ENCODE measurements at places on chromosomes 1 and 21.

GRCh38 chr1:116163533-116163932 lies 52.3 kb downstream of the MAB21L3 start:
- DNase-seq: no peak

DNA sequence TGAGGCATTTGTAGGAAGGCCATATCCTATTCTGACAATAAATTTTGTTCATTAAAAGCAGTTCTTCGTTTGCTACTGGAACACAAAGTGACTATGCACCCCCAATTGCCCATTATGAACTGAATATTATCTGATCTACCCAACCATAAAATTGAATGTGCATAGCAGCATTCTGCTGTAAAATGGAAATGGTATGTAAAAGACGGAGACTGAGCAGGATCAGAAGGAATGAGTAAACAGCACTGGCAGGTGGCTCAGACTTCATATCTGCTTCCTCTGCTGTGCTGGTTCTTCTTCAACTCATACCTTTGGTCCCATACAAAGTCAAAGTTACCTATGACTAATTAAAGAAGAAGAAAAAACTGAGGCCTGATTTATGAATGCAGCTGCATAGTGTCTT lies 339.5 kb downstream of the PLA2G4A start:
- no peak for DNase-seq

GRCh38 chr1:190738317-190738716 lies 260.7 kb upstream of the BRINP3 start:
- DNase-seq: no peak

- no peak for DNase-seq
Observed at GRCh38 chr1:44681905-44682882, 7.7 kb downstream of the ARMH1 start.

DNA sequence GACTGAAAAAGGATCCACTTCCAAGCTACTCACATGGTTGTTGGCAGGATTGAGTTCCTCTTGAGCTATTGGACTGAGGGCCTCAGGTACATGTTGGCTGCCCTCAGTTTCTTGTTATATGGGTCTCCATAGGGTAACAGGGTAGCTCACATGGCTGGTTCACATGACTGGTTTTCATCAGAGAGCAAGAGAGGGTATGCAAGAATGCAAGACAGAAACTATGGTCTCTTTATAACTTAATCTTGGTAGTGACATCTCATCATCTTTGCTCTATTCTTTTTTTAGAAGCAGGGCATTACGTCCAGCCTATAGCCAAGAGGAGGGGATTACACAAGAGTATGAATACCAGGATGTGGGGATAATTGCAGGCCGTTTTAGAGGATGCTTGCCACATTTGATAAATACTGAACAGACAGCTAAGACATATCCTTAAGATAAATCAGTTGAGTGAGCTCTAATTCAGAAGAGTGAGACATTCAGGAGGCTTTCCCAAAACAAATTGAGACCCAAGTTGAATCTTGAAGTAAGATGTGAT lies 100.2 kb downstream of the HMCN1 start:
- DNase-seq: no peak

GRCh38 chr1:180614730-180615129 lies 17.1 kb upstream of the XPR1 start:
- no peak for DNase-seq

DNA sequence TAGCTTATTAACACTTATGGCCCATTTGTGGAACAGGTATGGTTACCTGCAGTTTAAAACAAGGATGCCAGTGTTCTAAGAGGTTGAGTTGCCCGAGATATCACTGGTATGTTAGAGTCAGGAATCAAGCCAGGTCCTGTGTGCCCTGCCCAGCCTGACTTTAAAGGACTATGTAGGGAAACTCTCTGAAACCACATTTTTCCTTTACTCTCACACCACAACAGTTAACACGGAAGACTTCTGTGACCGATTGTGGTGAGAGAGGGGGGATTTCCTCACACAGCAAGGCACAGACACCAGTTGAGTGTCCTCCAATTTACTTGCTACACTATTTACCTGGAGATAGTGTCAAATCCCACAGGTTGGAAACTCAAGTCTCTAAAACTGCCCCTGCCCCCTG lies 47.8 kb downstream of the UCK2 start:
- no peak for DNase-seq

- no peak for DNase-seq
Observed at GRCh38 chr1:198809247-198809646, 170.4 kb downstream of the PTPRC start.

GRCh38 chr1:165828669-165829329 lies 1.4 kb downstream of the UCK2 start:
- no peak for DNase-seq

GRCh38 chr1:194705123-194705854 lies 1518.9 kb upstream of the B3GALT2 start:
- no peak for DNase-seq

- DNase-seq: no peak
Observed at GRCh38 chr1:72280131-72280530, 2.2 kb downstream of the NEGR1 start.

DNA sequence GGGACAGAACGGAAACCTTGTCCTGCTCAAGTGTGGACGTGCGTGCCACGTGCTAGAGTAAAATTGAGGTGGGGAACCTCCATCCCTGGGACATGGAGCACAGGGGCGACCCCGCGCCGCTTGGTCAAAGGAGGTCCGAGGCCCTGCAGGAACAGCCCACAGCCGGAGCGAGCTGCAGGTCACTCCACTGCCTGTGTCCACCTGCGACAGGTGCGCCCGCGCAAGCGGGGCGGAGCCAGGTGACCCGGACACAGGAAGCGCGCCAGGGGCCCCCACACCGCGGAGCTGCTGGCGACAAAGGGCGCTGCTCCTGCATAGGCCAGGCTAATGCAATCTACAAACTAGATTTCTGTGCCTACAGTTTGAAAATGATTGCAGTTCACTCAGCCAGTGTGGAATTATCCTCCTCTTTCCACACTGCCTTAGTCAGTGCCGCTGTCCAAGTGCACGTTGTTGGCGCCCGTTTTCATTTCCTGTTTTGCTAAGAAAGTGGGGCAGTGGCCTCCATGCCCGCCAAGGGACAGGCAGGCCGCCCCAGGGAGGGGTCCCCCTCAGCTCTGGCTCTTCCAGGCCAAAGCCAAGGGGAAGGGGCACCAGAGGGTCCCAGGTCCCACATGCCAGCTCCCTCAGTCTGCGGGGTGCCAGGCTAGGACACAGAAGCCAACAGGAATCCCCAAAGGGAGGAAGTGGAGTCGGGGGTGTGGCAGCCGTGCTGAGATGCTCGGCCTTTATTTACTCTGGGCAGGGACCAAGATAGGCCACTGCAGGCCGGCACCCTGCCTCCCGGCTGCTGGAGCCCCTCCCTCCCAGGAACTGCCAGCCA lies 4.3 kb upstream of the NADK start:
- no peak for DNase-seq

DNA sequence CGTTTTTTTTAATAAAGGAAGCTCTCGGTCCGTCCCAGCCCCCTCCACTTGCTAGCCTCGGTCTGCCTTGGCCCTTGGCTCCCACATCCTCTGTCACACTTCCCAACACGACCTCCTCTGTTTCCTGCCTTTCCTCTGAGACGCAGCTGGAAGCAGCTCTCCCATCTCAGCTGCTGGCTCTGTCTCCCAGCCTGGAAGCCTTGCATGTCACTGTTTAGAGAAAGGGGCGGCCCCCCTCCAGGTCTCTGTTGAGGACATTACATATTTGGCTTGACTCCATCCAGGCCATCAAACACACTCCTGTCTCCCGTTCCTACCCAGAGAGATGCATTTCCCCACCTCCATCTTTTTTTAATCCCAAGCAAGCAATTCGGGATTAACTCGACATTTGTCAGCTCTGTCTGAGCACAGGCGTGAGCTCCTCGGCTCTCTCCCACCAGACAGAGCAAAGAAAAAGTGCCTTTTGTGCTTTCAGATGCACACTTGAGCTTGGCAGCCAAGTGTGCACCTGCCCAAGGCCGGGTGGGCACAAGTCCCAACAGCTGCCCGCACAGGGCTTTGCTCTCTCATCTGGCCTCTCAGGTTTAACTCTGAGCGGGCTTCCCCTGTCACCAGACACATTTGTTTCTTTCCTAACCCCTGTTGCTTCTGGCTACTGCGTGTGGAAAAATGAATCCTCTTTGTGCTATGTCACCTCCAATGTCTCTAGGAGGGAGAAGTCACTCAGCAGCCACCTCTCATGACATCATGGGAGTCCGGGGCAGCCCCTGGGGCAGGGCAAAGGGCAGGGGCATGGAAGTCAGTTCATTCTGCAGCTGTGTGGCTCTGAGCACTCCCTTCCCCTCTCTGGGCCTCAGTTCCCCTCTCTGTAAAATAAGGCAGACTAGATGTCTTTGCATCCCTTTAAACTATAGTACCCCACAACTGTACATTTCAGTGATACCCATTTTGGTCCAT lies 108.3 kb downstream of the KCND3 start:
- DNase-seq: no peak

DNA sequence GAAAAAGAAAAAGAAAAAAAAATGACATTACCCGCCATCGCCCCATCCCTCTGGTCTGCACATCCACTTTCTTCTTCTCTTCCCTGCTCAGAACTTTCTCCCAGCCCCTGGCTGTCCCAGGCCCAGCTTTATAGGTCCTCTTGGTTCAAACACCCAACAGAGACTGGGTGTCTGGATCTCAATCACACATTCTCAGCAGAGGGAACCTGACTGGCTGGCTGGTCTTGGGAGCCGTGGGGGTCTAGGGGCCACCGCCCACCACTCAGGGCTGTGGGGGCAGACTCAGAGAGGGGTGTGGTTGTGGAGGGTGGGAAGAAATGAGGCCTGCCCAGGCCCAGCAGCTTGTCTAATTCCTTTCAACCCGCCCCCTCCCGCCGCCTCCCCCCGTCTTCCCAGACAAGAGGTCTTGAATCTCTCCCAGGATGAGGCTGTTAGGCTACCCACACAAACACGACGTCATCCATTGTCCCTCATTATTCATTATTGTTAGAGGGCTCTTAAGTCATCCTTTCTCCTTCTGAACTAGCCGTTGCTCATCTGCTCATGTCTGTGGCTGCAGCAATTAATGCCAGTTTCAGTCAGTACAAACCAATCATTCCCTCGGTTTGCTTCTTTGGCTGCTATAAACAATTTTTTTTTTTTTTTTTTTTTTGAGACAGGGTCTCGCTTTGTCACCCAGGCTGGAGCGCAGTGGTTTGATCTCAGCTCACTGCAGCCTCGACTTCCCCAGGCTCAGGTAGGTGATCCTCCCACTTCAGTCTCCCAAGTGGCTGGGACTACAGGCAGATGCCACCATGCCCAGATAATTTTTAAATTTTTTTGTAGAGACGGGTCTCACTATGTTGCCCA lies 40.6 kb upstream of the CLIC4 start:
- no peak for DNase-seq

- no peak for DNase-seq
Observed at GRCh38 chr1:174920093-174920492, 79.7 kb upstream of the CACYBP start.

DNA sequence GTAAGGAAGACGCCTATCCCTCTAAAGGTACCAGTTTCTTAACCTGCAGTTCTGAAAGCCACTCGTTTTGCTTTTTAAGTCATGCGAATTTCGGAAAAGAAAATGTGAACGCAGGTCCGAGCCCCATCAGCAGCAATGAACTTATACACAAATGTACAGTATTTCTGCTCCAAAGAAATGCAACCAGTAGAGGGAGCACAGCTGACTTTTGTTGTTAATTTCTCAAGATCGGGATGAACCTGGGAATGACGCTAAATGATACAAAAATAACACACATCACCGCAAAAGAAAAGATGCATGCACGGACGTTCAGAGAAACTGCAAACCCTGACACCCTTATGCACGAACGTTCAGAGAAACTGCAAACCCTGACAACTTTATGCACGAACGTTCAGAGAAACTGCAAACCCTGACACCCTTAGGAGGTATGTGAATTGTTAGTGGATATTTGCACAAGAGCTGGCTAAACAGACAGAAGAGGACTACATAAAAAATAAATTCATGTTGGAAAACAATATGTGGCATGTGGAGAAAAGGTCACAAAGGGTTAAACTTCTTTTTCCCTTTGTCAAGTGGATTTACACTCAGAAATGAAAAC lies 3.5 kb upstream of the TIAM1 start:
- DNase-seq: no peak

DNA sequence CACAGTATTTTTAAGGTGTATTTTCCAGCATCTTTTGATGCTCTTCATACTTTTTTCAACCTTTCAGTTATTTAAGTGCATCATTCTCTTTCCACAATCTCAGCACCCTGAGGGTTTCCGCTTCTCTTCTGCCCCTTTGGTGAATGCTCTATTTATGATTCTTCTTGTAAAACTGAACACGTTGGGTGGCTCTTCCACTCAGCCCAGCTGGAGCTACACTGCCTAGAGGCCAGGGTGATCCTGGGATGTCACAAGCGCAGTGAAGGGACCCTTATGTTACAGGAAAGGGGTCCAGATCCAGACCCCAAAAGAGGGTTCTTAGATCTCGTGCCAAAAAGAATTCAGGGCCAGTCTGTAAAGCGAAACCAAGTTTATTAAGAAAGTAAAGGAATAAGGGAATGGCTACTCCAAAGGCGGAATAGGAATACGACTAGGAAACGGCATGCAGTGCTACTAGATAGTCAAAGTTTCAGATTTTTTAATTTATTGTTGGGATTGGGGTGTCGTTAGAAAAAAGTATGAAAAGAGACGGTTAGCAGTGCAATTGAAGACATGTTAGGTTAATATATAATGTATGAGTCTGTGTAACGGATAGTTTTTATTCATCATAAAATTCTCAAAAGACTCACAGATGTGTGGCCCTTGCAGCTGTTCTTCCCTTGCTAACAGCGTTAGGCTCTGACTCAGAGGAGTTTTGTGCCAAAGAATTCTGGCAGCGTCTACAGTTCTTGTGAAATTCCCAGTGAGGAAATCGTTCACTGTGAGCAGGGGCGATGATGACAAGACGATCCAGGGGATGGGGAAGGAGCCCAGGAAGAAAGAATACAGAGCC lies 14.4 kb upstream of the ERVH48-1 start:
- DNase-seq: no peak

- DNase-seq: no peak
Observed at GRCh38 chr21:44925378-44925755, 4.7 kb upstream of the ITGB2 start.

- DNase-seq: no peak
Observed at GRCh38 chr1:52253421-52253820, 111.5 kb downstream of the ZFYVE9 start.

- DNase-seq: no peak
Observed at GRCh38 chr1:33149453-33150190, 32.2 kb downstream of the TRIM62 start.

- no peak for DNase-seq
Observed at GRCh38 chr1:153364766-153365666, 7.4 kb downstream of the S100A9 start.

DNA sequence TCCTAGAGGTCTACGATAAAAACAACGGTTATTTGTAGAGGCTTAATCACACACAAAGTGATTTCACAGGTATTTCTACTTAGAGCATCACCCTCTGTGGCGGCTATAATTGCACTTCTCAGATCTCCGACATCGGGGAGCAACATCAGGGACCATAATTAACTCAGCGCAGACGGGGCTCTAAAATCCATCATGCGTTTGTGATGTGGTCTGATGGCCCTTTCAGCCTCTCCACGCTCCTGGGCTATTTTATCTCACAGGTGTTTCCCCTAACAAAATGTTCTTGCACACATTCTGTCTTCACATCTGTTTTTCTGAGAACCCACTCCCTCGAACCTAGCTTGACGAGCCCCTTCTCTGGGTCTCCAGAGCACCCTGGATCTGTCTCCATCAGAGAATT lies 146.3 kb upstream of the DUSP10 start:
- DNase-seq: no peak

All from stimulated activated CD8-positive, alpha-beta memory T cell treated with anti-CD3 and anti-CD28 coated beads, Interleukin-7, amount 100 ng/mL, for 24 hours (primary cell).